CD4-positive, alpha-beta T cell treated with Interleukin-2 at 100 ng/mL for 4 hours (primary cell): ENCODE measurements at places on chromosomes 7 and 10.

DNA sequence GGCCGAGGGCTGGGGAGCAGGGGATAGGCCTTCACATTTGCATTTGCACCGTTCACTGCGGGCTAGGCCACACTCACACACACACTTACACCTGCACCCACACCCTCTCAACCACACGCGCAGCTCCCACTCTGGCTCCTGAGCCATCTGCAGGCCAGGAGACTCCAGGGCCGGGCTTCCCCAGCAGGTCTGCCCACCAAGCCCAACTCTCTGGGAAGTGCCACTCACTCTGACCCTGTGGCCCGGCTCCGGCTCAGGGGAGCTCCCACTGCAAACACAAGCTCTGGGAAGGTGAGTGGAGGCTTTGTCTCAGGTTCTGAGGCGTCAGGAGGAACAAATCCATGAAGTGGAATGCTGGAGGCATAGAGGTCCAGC is 157.9 kb downstream of the NRF1 start:
- DNase-seq, result no peak

GRCh38 chr10:64648915-64649314 is 1127.7 kb downstream of the REEP3 start:
- no peak for DNase-seq

- no peak for DNase-seq
These were observed 149.3 kb downstream of the FGFR2 start for GRCh38 chr10:121448766-121449421.

DNA sequence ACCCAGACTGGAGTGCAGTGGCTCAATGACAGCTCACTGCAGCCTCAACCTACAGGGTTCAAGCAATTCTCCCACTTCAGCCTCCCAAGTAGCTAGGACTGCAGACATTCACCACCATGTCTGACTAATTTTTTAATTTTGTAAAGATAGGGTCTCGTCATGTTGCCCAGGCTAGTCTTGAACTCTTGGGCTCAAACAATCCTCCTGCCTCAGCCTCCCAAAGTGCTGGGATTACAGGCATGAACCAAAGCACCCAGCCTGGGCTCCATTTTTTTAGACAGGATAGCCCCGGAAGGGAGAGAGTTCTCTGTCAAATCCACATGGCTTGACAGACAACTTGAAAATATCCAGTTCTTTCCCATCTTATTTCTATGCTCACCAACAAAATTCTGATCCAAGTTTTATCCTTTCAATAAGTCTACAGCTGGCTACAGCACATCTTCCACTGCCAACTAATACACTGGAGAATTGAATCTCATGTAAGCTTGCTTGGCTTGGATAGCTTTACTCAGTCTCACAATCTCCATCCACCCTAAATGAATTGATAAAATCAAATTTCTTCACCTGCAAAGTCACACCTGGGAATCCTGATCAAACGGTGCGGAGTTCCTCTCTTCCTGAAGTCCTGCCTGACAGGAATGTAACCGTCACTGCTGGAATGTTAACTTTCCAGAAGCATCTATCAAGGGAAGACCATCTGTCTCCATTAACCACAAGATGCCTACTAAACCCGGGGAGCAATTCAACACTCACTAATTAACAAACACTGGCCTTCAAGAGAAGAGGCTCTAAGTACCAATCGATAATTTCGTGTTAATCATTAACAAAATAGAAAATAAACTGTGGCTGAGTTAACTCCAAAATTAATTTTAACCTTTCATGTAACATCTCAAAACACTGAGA is 239.7 kb upstream of the MKLN1 start:
- no peak for DNase-seq

DNA sequence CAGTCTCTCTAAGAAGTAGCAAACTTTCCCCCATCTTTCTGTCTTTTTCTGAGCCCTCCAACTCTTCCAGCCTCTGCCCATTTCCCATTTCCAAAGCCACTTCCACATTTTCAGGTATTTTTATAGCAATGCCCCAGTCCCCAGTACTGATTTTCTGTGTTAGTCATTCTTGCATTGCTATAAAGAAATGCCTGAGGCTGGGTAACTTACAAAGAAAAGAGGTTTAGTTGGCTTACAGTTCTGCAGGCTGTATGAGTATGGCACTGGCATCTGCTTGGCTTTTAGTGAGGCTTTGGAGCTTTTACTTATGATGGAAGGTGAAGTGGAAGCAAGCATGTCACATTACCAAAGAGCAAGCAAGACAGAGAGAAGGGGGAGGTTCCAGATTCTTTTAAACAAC is 17.2 kb downstream of the PLCE1 start:
- no peak for DNase-seq

- peak; percentile 93 for DNase-seq
These were observed at the start of gene CYP51A1 for GRCh38 chr7:92134271-92135051. Gene CYP51A1, minus strand, starts transcription at chr7:92134477. Its CDS starts 113 bp downstream, at chr7:92134364.

DNA sequence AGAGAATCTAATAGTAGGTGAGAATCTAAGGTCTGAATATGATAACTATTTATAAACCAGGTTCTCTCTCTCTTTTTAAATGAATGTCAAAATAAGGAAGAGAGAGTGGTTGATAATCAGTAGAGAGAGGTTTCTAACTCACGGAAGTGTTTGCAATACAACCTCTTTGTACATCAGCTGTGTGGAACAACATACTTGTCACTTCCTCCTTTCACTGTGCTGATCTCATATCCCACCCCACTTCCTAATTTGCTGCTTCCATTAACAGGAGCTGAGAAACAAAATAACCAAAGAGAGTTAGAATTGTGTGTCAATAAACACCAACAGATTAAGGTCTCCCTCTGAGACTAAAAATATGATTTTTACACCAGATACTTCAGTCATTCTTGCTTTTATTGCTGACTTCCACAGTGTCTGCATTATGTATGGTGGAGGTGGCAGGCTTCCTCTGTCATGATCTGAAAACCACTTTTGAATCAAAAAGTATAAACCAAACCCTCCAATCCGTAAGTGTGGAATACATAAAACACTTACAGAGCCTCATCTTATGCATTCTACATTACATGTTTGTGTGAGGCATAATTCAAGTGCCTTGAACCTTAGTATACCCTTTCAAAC is 25.0 kb downstream of the CACUL1 start:
- DNase-seq, result peak; percentile 31
